ENCODE measurements at places on chromosomes 4 and X. TPM values are rescaled to one million over a fixed set of nuclear protein-coding genes. Genes with fewer than 3 reads are reported as not detected.

FGF2 gene
- 19.4 TPM for total RNA-seq

LARP1B gene
- total RNA-seq: 37.9 TPM

TMEM47 gene
- total RNA-seq: 0.04 TPM

MAGEA11 gene
- total RNA-seq: not detected

TRIM61 gene
- total RNA-seq: 0.87 TPM

GC gene
- total RNA-seq: 1.3 TPM

MAML3 gene
- 0.55 TPM for total RNA-seq

PLAC1 gene
- total RNA-seq: 1.00 TPM

DCTD gene
- total RNA-seq: 93.7 TPM

EMCN gene
- not detected for total RNA-seq

SORBS2 gene
- 1.1 TPM for total RNA-seq

PNMA6F gene
- total RNA-seq: not detected

CLDN34 gene
- total RNA-seq: not detected

CXorf65 gene
- total RNA-seq: 1.8 TPM

SPON2 gene
- total RNA-seq: 1.8 TPM

CABS1 gene
- not detected for total RNA-seq

DNA sequence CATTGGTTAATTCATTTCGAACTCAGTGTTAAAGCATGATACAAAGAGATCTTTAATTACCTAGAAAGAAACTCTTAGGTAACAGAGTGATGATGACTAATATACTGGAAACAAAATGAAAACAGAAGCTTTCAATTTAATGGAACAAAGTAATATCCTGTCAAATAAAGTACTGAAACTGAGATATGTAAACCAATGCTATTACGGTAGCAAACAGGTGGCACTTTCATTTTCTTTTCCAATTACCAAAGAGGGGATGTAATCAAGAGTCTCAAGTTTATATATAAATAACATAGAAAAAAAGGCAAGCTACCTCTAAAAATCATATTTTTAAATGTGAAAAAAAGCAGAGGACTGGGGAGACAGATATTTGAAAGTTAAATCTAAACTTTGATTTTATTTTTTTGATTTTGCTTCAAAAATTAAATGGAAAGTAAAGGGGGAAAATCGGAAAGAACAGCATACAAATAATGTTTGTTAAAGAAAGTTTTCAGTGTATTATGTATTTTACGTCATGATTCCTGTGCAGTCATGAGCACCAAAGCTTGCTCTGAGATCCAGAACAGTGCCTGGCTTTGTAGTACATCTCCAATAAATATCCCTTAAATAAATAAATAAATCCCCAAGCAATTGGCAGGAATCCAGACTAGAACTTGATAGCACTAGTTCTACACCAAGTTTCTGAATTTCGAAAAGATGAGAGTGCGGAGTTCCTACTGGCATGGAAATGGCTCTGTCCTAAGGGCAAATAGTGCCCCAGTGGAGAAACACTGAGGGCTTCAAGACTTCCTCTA, 25.0 kb upstream of the RAPGEF2 start:
- no peak for DNase-seq

DNA sequence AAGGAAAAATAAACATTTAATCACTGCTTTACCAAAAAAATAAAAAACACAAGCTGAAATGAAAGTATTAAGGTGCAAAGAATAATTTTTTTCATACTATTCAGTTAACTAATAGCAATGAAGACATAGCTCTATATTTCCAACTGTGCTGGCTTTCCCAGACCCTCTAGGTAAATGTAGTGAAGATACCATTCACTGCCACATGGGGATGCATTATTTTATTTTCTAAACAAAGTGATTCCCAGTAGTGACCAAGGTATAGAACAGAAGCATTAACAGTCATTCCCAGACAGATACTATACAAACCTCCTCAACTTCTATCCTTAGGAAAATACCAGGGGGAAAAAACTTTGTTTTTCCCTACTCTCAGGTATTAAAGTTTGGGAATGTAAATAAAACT, 39.4 kb downstream of the ANTXR2 start:
- peak; percentile 22 for DNase-seq

- no peak for DNase-seq
These were observed 6.6 kb downstream of the CLNK start for GRCh38 chr4:10677796-10678497.

GRCh38 chr4:38532908-38533499, 131.0 kb upstream of the KLF3 start:
- no peak for DNase-seq

DNA sequence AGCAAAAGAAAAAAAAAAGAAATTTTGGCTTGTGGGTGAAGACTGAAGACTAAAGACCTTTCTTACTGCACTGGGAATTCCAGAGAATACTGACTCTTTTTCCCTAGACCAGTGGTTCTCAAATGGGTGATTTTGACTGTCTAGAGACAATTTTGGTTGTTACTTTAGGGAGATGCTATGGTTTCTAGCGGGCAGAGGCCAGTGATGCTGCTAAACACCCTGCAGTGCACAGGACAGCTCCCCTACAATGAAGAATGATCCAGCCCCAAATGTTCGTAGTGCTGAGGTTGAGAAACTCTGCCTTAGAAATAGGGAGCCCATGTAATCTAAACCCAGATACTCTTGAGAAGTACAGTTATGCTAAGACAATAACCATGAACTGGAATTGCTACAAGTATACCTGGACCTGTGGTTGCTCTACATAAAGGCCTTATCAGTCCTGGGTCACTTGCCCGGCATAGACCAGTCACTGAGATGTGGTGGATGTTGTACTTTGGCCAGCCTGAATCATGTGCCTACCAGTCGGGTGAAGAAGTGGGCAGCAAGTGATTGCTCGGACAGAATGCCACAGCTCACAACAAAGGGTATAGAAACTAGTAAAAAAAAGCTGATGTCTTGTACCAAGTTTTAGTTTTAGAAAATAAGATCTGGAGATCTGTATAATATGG, 16.0 kb downstream of the ARHGAP10 start:
- no peak for DNase-seq

DNA sequence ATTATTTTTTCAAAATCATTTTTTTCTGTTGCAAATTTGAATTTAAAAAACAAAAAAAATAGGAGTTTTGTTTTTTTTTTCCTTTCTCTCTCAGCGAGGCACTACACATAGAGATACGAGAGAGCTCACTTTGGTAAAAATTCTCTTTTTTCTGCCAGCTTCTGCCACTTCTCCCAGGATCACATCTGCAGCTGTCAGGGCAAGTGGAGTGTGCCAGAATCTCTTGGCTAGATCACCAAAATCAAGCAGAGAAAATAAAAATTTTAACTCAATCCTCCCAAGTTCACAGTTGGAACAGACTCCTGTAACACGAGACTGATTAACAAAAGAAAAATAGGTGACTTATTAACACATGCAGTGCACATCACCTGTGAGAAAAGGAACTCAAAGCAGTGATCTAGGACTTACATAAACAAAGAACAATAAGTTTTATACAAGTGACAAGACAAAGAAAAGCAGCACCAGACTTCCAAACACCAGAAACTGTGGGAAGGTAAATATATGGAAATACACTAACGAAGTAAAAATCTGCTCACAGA, 213.2 kb upstream of the ZFP42 start:
- no peak for DNase-seq

- no peak for DNase-seq
These were observed 44.1 kb downstream of the TIGD4 start for GRCh38 chr4:152735396-152735859.

- DNase-seq: no peak
These were observed 49.4 kb upstream of the CAMK2D start for GRCh38 chr4:113810906-113811305.

- DNase-seq: no peak
These were observed 230.1 kb upstream of the GALNTL6 start for GRCh38 chr4:171582961-171583581.

GRCh38 chr4:54439831-54440243, 210.7 kb downstream of the PDGFRA start:
- peak; percentile 14 for DNase-seq

- DNase-seq: no peak
These were observed 68.5 kb upstream of the TMEM164 start for GRCh38 chrX:109934434-109934833.

- DNase-seq: no peak
These were observed 20.8 kb upstream of the FAM13A start for GRCh38 chr4:89077761-89078160.

GRCh38 chr4:4590546-4590945, 48.7 kb upstream of the STX18 start:
- DNase-seq: no peak

DNA sequence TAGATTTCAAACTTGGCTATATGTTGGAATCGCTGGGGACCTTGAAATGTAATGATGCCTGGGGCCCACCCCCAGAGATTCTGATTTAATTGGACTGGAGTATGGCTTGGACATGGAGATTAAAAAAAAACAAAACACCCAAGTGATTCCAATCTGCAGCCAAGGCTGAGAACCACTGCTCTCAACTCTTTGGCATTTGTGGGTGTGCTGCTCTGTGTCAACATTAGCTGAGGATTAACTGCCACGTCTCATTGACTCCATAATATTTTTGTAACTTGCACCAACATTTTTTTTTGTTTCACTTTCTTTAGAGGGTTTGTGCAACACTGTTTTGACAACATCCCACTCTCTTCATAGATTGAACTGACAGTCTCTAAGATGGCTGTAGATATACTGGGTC, 41.1 kb upstream of the PDK3 start:
- DNase-seq: no peak

- no peak for DNase-seq
These were observed at the start of gene DSPP for GRCh38 chr4:87608229-87608628. Gene DSPP, plus strand, starts transcription at chr4:87608529. Its CDS starts 2,380 bp downstream, at chr4:87610909.

GRCh38 chr4:57191523-57192034, 81.4 kb upstream of the IGFBP7 start:
- no peak for DNase-seq

- DNase-seq: no peak
These were observed 25.7 kb upstream of the TRPC3 start for GRCh38 chr4:121977251-121978171.

- no peak for DNase-seq
These were observed 25.6 kb downstream of the NAA11 start for GRCh38 chr4:79300280-79300679.

DNA sequence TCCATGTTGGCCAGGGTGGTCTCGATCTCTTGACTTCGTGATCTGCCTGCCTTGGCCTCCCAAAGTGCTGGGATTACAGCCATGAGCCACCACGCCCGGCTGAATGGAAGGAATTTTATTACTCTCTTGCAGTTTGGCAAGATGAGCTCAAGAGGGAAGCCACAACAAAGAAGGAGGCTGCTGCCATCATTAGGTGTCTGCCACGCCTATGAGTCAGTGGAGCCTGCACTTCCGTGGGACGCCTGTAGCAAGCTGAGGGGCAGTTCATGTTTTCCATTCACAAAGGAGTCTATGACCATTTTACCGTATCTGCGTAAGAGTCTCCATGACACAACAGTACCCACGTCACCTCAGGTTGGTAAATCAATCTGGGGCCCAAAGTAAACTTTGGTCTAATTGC, 51.2 kb upstream of the CHRNA9 start:
- no peak for DNase-seq

DNA sequence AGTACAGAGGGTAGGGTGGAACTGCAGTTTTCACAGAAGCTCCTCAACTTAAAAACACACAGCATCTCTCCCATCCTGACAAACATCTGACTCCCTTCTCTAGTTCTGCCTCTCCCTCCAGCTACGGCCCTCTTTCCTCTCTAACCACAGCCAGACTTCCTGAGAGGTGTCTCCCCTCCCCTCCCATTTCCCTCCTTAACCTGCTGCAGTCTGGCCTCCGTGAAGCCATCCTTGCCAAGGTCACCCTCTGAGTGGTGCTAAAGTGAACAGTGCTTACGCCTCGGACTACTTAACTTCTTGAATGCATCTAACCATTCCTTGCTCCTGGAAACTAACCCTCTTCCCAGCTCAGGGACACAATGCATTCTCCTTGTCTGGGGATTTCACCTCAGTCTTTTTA, 53.3 kb downstream of the RTL5 start:
- DNase-seq: no peak

- no peak for DNase-seq
These were observed 36.1 kb downstream of the PHOX2B start for GRCh38 chr4:41712425-41712824.
